Posterior vena cava (tissue), 2 donors: ENCODE measurements at places on chromosomes 6 and 20. TPM values are rescaled to one million over a fixed set of nuclear protein-coding genes. Genes with fewer than 3 reads are reported as not detected.

Gene PTPRA
- total RNA-seq: 62.5 TPM

DNA sequence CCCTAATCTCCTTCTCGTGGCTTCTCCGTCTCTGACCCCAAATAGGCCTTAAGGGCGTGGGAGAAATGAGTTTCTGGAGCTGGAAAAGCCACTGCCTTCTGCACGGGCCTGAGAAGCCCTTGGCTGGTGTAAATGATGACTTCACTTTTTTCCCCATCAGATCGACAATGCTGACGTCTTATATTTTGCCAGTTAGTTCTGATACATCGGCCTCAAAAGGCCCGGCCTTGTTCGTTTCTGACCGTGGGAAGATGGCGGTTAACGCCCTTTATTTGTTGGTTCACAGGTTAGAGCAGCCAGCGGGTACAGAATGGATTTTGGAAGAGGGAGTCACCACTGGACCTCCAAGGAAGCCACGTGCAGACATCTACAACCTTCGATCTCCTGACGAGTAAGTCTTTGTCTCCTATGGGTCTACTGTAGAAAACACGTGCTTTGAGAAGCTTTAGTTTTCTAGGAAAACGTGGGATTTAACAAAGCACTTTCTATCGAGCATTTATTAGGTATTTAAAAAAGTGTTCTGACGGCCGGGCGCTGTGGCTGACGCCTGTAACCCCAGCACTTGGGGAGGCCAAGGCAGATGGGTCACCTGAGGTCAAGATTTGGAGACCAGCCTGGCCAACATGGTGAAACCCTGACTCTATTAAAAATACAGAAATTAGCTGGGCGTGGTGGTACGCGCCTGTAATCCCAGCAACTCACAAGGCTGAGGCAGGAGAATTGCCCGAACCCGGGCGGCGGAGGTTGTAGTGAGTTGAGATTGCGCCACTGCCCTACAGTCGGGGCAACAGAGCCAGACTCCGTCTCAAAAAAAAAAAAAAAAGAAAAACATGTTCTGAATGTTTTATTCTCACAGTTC is 1.2 kb upstream of the ZNFX1 start:
- no peak for DNase-seq

DNA sequence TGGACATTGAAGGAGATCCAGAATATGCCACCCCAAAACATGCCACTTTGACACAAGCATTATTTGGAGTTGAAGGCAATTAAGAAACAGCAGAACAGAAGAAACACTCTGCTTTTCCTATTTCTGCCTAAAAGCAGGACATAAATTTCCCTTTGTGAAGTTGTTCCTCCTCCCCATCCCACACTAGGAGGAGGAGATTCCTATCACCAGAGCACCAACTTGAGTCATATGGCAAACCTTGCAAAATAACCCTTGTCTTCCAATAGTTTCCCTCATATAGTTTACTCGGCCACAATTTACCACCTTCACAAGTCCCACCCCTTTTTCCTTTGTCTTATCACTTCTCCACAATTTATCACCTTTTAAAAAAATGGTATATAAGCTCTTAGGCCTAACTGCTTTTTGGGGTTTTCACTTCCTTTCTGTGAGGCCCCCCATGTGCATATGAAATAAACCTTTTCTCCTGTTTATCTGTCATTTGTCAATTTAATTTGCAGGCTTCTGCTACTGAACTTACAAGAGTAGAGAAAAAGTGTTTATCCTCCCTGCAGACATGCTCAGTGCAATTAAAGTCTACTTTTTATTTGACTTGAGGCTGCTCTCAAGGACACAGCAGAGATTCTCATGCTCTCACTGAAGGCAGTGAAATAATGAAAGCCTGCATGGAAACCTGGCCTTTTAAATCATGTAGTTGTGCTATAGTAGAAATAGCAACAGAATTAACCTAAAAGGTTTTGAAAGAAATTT is 2.8 kb upstream of the RAB23 start:
- no peak for DNase-seq

- no peak for DNase-seq
Measured at GRCh38 chr20:50092436-50092835, 20.5 kb downstream of the UBE2V1 start.
